ENCODE measurements at places on chromosomes 5 and 9. TPM values are rescaled to one million over a fixed set of nuclear protein-coding genes. Genes with fewer than 3 reads are reported as not detected.

The NR5A1 gene
- not detected for total RNA-seq

The DBH gene
- not detected for total RNA-seq

The SPINK7 gene
- total RNA-seq: not detected

The PAM gene
- 971 TPM for total RNA-seq

The IFNK gene
- total RNA-seq: not detected

The NAIP gene
- 5.8 TPM for total RNA-seq

The FGF1 gene
- 8.5 TPM for total RNA-seq
